ENCODE measurements at places on chromosomes 1 and 21.

DNA sequence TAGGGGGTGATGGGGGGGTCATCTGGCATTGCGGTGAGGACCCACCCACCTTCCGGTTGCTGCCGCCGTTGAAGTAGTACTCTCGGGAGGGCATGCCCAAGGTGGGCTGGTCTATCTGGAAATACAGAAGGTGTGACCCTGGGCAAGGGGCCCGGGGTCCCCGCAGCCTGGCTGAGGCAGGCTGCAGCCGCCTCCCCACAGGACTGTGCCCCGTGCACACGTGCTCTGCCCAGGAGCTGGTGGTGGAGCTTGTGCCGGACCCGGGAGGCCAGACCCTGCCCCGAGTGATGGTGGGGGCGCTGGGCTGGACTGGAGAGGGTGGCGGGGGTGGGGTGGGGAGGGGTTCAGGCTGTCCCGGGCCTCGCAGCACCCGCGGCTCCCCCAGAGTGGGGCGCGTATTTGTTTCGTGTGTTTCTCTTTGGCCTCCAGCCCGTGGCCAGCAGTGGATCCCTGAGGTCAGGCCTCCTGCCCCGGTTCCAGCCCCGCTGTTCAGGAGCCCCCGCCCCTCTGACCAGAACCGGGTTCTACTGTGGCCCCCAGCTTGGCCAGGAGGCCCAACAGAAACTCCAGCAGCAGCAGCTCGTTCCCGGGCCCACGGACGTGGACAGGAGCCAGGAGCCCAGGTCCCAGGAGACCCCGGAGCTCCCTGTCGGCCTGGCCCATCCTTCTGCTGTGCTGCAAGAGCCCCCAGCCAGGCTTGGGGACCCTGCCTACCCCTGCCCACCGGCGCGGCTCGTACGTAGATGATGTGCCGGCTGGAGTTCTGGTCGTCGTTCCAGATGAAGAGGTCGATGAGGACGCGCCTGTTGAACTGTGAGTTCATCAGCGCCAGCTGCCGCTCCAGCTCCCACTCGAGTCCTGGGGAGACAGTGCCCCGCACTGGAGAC lies 19.2 kb downstream of the PRXL2B start:
- DNase-seq: no peak

DNA sequence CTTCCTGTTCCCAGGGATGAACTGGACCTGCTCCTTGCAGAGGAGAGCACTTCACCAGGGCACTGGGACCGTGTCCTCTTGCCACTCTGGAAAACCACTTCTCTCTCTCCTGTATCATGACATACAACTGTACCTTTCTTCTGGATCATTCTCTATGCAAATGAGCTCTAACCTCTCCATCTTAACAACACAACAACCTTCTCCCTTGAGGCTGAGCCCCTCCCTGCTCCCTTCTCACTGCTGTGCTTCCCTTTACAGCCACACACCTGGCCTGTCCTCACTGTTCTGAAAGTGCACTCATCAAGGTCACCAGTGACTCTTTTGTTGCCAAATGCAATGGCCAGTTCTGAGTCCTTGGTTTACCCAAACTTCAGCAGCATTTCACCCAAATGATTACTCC lies 54.5 kb upstream of the MRPS6 start:
- no peak for DNase-seq

DNA sequence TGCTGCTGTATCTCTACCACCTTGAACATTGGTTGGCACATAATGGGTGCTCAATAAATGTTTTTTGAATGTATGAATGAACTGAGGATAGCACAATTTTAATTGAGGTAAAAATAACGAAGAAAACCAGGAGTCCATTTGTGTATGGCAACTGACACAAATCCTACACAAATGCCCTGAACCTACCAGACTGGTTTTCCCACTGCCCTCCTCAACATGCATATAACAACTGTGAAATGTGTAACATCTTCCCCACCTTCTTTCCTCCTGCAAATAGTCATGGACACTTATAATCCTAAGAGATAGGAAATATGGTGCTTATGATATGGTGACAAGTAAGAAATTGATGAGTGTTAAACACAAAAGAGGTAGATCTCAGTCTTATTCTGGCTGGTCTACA lies 9.9 kb upstream of the LMO4 start:
- DNase-seq: no peak

DNA sequence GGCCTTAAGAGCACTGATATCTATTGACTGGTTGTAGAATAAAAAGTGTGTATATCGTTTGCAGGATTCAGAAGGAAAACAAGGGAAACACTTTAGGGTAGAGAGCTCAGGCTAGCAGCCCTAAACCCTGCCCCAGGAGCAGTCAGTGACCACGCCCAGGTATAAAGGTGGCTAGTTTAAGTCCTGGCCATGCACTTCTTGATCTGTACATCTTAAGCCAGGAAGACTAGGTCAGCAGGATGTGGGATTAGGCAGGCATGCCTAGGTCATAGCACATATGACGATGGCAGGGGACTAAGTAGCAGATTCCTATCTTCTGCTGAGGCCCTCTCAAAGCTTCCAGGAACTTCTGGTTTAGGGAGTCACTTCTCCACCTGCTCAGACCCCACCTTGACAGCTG lies 158.0 kb upstream of the CD34 start:
- DNase-seq: no peak

- DNase-seq: no peak
Observed at GRCh38 chr1:220526294-220526693, 1.6 kb upstream of the MARK1 start.

GRCh38 chr1:3053366-3053980 lies 15.5 kb upstream of the PRDM16 start:
- DNase-seq: no peak

DNA sequence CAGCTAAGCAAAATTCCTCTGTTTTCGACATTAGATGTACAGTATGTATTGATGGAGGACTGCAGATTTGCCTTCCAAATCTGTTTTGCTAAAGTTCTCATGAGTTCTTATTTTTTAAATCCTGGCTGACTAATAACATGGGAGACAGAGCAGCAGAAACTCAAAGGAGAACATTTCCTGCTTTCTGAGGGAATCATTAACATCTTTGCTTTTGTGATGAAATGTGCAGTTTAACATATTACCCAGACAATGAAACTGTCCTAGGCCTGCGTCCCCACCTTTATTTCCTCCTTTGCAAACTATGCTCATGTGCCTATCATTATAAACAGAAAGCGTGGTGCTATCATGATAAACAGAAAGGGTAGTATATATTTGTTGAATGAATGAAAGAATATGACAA lies 149.9 kb downstream of the ZP4 start:
- no peak for DNase-seq
